CD4-positive, alpha-beta T cell treated with Interleukin-17A for 4 hours (primary cell): ENCODE measurements at places on chromosomes 2 and 18.

DNA sequence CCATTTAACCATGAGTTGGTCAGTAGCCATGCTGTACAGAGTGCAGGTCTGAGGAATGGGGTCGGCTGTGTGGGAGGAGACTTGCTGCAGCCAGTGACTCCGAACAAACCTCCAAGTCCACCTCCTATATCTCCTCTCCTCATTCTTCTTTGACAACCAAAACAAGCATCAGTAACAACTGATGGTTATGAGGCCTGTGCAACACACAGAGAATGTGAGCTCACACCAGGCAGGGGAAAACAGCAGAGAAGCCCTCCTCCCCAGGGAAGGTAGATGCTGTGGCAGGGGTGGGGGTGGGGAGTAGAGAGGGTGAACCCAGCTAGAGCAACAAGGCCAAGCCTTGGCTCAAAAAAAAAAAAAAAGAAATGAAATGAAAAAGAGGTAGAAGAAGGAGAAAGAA lies 12.3 kb upstream of the CNGA3 start:
- no peak for DNase-seq

- DNase-seq: no peak
These were observed 775 bp downstream of the SNED1 start for GRCh38 chr2:240998995-240999791.

DNA sequence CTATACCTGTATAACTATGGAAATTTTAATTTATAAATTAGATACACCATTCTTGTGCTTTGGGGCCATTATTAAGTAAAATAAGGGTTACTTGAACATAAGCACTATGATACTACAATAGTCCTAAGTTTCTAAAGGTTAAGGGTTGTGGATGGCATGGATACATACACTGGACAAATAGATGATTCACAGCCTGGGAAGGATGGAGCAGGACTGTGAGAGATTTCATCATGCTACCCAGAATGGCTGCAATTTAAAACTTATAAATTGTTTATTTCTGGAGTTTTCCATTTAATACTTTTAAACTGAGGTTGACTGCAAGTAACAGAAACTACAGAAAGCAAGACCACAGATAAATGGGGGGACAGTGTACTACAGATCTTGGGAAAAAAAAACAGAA lies 295.8 kb upstream of the ZNF804A start:
- DNase-seq: no peak

DNA sequence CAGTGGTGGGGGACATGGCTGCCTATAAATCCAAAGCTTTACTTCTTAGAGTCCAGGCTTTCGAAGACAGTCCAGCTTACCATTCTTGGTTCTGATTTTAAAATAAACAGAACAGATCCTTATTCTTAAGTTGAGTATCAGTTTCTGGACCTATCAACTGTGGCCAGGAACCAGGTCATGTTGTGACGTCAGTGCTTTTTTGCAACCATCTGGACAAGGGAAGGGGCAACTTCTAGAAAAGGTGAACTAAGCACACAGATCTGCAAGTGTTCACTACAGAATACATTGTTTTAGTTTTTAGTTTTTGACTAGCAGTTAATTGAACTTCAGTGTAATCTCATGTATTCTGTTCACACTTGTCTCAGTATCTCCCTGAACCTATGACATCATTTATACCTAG lies 326.0 kb upstream of the MGAT5 start:
- no peak for DNase-seq

GRCh38 chr2:25230198-25230947 lies 62.0 kb upstream of the POMC start:
- no peak for DNase-seq

DNA sequence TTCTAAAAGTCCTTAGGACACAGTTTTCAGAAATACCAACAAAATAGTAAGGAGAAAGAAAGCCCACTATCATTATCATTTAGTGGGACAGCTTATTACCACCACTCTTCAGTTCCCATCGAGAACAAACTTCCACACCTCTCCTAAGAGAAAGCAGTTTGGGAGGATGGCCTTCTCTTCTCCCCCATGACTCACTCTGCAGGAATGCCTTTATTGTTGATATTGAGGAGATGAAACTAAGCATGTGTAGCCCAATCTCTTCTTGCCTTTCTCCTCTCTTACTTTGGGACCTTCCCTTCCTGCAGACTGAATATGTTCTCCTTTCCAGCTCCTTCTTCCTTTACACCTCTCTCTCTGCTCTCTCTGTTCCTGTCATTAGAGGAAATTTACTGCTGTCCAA lies 30.0 kb upstream of the ERMN start:
- DNase-seq: no peak

- DNase-seq: no peak
These were observed 33.1 kb downstream of the LHCGR start for GRCh38 chr2:48722391-48722790.

GRCh38 chr2:173706936-173707335 lies 258.2 kb downstream of the SP3 start:
- DNase-seq: no peak
